ENCODE measurements at places on chromosomes 3 and 15. TPM values are rescaled to one million over a fixed set of nuclear protein-coding genes. Genes with fewer than 3 reads are reported as not detected.

GRCh38 chr3:140205598-140205997, 270.6 kb downstream of the CLSTN2 start:
- no peaks in the 10 kb centered on the region for H3K4me1 ChIP-seq
- no peaks in the 10 kb centered on the region for H3K36me3 ChIP-seq
- no peak overlapping the region for H3K4me3 ChIP-seq

DNA sequence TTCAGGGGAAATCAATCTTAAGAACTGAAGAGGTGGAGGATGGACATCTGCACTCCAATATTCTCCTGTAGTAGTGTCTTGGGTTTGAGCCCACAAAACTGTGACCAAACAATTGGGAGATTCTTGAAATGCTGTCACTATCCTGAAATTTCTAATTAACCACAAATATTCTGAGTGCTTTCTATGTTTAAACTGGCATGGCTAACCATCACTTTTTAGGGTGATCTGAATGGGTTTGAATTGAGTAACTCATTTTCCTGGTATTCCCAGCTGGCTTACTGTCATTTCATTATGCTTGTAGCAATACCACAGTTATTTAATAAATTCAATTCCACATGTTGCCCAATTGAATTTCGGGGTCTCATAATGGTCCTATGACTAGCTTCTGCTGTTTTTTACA, 216.9 kb upstream of the DCBLD2 start:
- no peak for DNase-seq
- H3K36me3 ChIP-seq, result no peaks in the 10 kb centered on the region
- no peak overlapping the region for H3K4me3 ChIP-seq

DNAH12 gene
- 0.32 TPM for total RNA-seq

CD86 gene
- total RNA-seq, result 7.3 TPM

CCDC54 gene
- 0.33 TPM for total RNA-seq

VWA5B2 gene
- 0.88 TPM for total RNA-seq
